ENCODE measurements at places on chromosomes 7 and 10. TPM values are rescaled to one million over a fixed set of nuclear protein-coding genes. Genes with fewer than 3 reads are reported as not detected.

Gene PRPS1L1
- total RNA-seq: not detected

Gene ITGB8
- total RNA-seq: 2.5 TPM

Gene OPN1SW
- not detected for total RNA-seq

Gene FAM180A
- total RNA-seq: 1.7 TPM

Gene GHRHR
- not detected for total RNA-seq

Gene PAX4
- total RNA-seq: not detected

Gene SORBS1
- total RNA-seq: 0.35 TPM

Gene CCL24
- total RNA-seq: not detected

Gene SFTPA2
- total RNA-seq: not detected

Gene TSPAN33
- 2.6 TPM for total RNA-seq

Gene CYP3A5
- total RNA-seq: 0.89 TPM

Gene GLRX3
- total RNA-seq: 92.8 TPM

Gene PRSS37
- total RNA-seq: not detected

Gene HOXA1
- total RNA-seq: 1.7 TPM

Gene C10orf67
- total RNA-seq: 0.53 TPM
